ENCODE measurements at places on chromosomes 12 and 14.
A peak's percentile ranks its signal among the peaks of the same experiment; 100 is the strongest.

- H3K27ac ChIP-seq: no peak overlapping the region
- no peaks in the 10 kb centered on the region for H3K4me1 ChIP-seq
- no peaks in the 10 kb centered on the region for H3K36me3 ChIP-seq
- no peak for DNase-seq
- H3K27me3 ChIP-seq: no peaks in the 10 kb centered on the region
- no peak overlapping the region for H3K4me3 ChIP-seq
Observed at GRCh38 chr14:44497148-44497547, 9.9 kb downstream of the FSCB start.

GRCh38 chr12:105318651-105319483 is 11.6 kb upstream of the C12orf75 start:
- H3K4me1 ChIP-seq: no peaks in the 10 kb centered on the region
- no peak overlapping the region for H3K27ac ChIP-seq
- no peak overlapping the region for H3K4me3 ChIP-seq
- no peaks in the 10 kb centered on the region for H3K36me3 ChIP-seq

GRCh38 chr14:99838639-99839134 is 45.5 kb downstream of the EML1 start:
- no peak overlapping the region for H3K4me3 ChIP-seq
- H3K4me1 ChIP-seq: no peaks in the 10 kb centered on the region
- H3K27ac ChIP-seq: no peak overlapping the region
- no peaks in the 10 kb centered on the region for H3K36me3 ChIP-seq

GRCh38 chr12:47188576-47189441 is 109.0 kb upstream of the AMIGO2 start:
- H3K4me1 ChIP-seq: peaks cover 10% of the 10 kb centered on the region
- no peaks in the 10 kb centered on the region for H3K36me3 ChIP-seq
- H3K27ac ChIP-seq: no peak overlapping the region
- no peak overlapping the region for H3K4me3 ChIP-seq
- DNase-seq: no peak

DNA sequence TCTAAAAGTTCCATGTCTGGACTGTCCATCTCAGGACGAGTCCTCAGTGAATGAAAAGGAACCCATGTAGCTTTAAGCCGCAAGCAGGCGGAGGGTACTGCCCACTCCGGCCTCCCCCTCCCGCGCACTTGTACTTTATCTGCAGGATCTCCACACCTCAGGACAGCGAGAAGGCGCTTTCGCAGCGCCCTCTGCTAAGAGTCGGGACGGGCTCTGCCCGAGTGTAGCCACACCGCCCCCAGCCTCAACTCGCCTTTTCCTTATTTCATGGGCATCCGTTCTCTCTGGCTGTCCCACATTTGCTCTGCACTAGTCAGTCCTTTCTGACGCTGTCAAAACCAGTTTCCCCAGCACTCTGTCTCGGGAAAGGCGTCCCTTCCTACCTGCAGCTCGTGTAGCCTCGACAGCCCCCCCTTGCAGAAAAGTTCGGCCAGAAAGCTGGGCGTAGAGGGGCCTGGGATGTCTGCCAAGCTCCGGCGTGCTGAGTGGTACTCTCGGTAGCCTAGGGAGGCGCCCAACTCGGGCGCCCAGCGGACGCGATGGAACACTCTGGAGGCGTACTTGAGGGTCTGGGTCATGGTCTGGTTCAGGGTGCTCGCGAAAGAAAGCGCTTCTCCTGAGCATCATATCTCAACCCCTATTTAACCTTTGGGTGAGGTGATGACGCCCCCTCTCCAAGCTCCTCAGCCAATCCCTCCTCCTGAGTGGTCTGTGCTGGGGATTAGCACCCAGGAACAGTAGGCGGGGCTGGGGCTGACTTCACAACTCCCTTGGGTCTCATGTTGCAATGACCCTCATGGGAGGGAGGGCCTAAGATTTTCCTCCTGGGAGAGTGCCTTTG is at the start of gene CYP27B1:
TSS of gene CYP27B1 (minus strand) at position 615 of the 841 bp plus-strand sequence. CDS start at position 578, 37 bp downstream.
- peaks cover 12% of the 10 kb centered on the region for H3K4me1 ChIP-seq
- no peak for DNase-seq
- peaks cover 29% of the 10 kb centered on the region for H3K36me3 ChIP-seq
- no peak within 1 kb of the TSS for H3K4me3 ChIP-seq
- no peaks in the 10 kb centered on the region for H3K27me3 ChIP-seq

GRCh38 chr12:97943359-97943758 is 480.8 kb downstream of the RMST start:
- no peak overlapping the region for H3K4me3 ChIP-seq
- H3K27ac ChIP-seq: no peak overlapping the region
- H3K27me3 ChIP-seq: no peaks in the 10 kb centered on the region
- DNase-seq: no peak
- no peaks in the 10 kb centered on the region for H3K36me3 ChIP-seq
- H3K4me1 ChIP-seq: peaks cover 9% of the 10 kb centered on the region

- DNase-seq: peak; percentile 46
- H3K36me3 ChIP-seq: no peaks in the 10 kb centered on the region
- H3K4me1 ChIP-seq: no peaks in the 10 kb centered on the region
- H3K4me3 ChIP-seq: no peak overlapping the region
- no peaks in the 10 kb centered on the region for H3K27me3 ChIP-seq
Observed at GRCh38 chr12:94710933-94711332, 60.6 kb upstream of the TMCC3 start.

- DNase-seq: no peak
- H3K4me3 ChIP-seq: no peak overlapping the region
- H3K27ac ChIP-seq: no peak overlapping the region
- H3K4me1 ChIP-seq: no peaks in the 10 kb centered on the region
Observed at GRCh38 chr14:69013943-69014782, 35.1 kb upstream of the ACTN1 start.

DNA sequence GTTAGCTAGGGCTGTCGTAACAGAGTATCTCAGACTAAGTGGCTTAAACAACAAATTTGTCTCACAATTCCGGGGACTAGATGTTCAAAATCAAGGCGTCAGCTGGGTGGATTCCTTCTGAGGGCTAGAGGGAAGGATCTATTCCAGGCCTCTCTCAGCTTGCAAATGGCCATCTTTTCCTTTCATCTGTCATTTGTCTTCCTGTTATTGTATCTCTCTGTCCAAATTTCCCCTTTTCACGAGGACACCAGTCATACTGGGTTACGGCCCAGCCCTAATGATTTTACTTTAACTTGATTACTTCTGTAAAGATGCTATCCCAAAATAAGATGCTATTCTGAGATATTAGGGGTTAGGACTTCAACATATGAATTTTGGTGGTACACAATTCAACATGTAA is 119.0 kb upstream of the CPSF6 start:
- H3K4me3 ChIP-seq: no peak overlapping the region
- no peaks in the 10 kb centered on the region for H3K36me3 ChIP-seq
- H3K4me1 ChIP-seq: no peaks in the 10 kb centered on the region
- H3K27ac ChIP-seq: no peak overlapping the region

- no peak overlapping the region for H3K4me3 ChIP-seq
- peaks cover 46% of the 10 kb centered on the region for H3K27me3 ChIP-seq
- DNase-seq: no peak
Observed at GRCh38 chr14:22539831-22540230, 49.2 kb downstream of the DAD1 start.

DNA sequence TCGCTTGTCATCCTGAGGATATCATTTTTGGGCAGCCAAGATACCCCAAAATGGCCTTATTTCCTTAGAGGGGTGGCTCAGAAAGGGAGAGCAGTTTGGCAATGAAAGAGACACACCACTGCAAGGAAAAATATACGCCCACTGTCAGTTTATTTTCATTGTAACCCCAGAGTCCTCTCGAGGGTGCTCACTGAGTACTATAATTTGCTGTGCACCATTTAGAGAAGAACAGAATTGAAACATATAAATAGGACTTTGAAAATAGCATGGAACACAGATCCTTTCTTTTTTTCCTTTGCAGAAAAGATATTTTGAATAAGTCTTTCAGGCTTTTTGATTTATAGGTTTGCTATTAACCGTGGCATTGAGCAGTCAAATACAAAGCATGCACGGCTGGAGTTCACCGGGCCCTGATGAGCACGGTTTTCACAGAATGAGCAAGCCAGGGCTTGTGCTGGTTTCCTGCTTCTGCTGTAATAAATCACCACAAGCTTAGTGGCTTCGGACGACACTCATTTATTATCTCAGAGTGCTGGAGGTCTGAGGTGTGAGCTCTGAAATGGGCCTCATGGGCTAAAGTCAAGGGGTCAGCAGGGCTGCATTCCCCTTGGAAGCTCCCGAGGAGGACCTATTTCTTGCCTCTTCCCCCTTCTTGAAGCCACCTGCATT is 152.3 kb downstream of the ZNF664 start:
- DNase-seq: no peak
- no peak overlapping the region for H3K4me3 ChIP-seq
- H3K27me3 ChIP-seq: no peaks in the 10 kb centered on the region
- no peaks in the 10 kb centered on the region for H3K36me3 ChIP-seq
- no peak overlapping the region for H3K27ac ChIP-seq
- no peaks in the 10 kb centered on the region for H3K4me1 ChIP-seq

GRCh38 chr12:27083861-27084394 is 1.6 kb upstream of the C12orf71 start:
- no peak for DNase-seq
- no peak overlapping the region for H3K4me3 ChIP-seq
- no peaks in the 10 kb centered on the region for H3K36me3 ChIP-seq
- no peaks in the 10 kb centered on the region for H3K4me1 ChIP-seq
- H3K27me3 ChIP-seq: no peaks in the 10 kb centered on the region

DNA sequence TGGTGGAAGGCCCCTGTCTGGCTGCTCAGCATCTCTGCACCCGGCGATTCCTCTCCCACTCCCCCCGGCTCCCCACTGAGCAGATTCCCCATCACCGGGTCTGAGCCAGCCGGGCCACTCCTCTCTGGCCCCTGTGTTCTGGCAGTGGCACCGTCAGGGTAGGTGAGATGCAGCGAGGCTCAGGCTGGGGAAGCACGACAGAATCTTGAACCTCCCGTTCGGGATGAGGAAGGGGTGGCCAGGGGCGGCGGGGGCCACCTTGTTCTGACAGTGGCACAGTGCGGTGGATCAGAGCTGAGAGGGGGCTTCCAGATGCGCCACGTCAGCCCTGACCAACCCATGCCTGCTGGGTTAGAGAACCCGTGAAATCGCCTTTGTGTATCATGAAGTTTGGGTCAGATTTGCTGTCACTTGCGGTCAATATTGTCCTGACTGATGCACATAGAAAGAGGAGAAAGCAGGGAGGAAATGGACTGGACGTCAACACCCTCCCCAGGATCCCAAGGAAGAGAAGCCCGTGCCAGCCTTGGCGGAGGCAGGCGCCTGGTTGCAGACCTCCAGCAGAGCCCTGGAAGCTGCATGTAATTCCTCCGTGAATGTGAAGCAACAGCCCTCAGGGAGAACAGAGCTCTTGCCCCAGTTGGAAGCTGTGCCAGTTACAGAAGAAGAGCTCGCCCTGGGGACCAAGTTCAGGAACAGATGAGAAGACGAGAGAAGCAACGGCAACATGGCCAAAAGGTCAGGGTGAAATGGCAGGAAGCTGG is 137.1 kb upstream of the SFSWAP start:
- H3K27me3 ChIP-seq: peaks cover 3% of the 10 kb centered on the region
- H3K27ac ChIP-seq: no peak overlapping the region
- no peaks in the 10 kb centered on the region for H3K4me1 ChIP-seq
- no peak for DNase-seq

GRCh38 chr12:88303335-88303734 is 161.2 kb downstream of the TMTC3 start:
- H3K27ac ChIP-seq: no peak overlapping the region
- no peaks in the 10 kb centered on the region for H3K27me3 ChIP-seq
- no peaks in the 10 kb centered on the region for H3K36me3 ChIP-seq
- H3K4me1 ChIP-seq: no peaks in the 10 kb centered on the region

DNA sequence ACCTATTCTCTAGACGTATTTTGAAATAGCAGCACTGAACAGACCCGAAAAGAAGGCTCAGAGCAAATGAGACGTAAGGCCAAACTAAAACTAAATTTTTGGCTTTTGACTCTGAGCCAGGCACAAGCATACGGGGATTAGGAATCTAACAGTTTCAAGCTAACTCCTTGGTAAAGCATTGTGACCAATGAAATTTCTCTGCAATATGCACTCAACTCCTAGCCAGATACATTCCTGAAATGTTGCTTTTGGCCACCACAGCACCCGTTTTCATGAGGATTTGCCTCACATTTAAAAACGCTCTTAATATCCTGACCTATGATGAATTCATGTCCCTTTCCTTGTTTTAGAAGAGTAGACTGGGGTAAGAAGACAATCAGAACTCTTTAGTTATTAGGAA is 53.1 kb upstream of the NPFF start:
- DNase-seq: no peak
- H3K27me3 ChIP-seq: no peaks in the 10 kb centered on the region
- no peak overlapping the region for H3K27ac ChIP-seq
- H3K4me1 ChIP-seq: peaks cover 20% of the 10 kb centered on the region
- H3K4me3 ChIP-seq: no peak overlapping the region

GRCh38 chr12:127559349-127560040 is 707.5 kb upstream of the TMEM132C start:
- H3K27me3 ChIP-seq: no peaks in the 10 kb centered on the region
- H3K4me1 ChIP-seq: no peaks in the 10 kb centered on the region
- no peaks in the 10 kb centered on the region for H3K36me3 ChIP-seq
- H3K27ac ChIP-seq: no peak overlapping the region

GRCh38 chr14:31943861-31944255 is 133.2 kb upstream of the ARHGAP5 start:
- H3K27me3 ChIP-seq: no peaks in the 10 kb centered on the region
- no peak overlapping the region for H3K4me3 ChIP-seq
- no peak for DNase-seq
- H3K36me3 ChIP-seq: no peaks in the 10 kb centered on the region
- H3K4me1 ChIP-seq: no peaks in the 10 kb centered on the region

DNA sequence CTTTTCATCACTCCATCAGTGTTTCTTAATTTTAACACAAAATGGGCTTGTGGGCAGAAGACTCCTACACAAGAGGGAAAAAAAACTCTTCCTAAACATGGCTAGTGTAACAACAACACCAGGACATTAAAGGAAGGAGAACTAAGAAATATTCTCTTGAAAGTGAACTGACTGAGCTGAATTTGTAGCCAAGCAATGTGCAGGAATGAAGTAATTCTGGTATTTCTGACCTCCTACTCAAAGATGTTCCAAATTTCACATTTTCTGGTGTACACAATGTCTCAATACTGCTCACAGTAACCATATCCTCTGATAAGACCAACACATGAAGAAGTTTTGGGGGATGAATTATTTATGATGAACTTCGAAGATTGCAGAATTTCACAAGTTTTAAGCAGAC is 357.3 kb downstream of the DUSP6 start:
- DNase-seq: no peak
- no peaks in the 10 kb centered on the region for H3K36me3 ChIP-seq
- H3K4me3 ChIP-seq: no peak overlapping the region
- no peak overlapping the region for H3K27ac ChIP-seq
- no peaks in the 10 kb centered on the region for H3K27me3 ChIP-seq

DNA sequence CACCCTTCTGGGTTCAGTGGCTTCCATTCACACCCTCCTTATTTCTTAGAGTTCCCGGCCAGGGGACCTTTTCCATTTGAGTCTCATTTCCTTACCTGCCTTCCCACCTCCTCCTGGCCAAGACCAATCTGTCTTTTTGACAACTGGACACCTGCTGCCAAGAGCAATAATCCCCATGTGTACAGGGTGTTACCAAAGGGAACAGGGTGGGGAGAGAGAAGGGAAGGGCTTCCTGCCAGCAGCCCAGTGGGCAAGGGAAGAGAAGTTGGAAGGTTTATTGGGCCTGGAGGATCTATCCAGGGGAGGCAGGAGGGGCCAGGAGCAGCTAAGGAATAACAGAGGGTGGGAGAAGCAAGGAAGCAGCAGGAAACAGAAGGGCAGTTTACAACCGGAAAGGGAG is 346.2 kb downstream of the C12orf75 start:
- DNase-seq: no peak
- H3K4me1 ChIP-seq: no peaks in the 10 kb centered on the region
- no peak overlapping the region for H3K4me3 ChIP-seq
- no peaks in the 10 kb centered on the region for H3K27me3 ChIP-seq
- H3K27ac ChIP-seq: no peak overlapping the region

GRCh38 chr14:70033561-70033960 is 154.3 kb downstream of the SMOC1 start:
- DNase-seq: no peak
- H3K4me1 ChIP-seq: no peaks in the 10 kb centered on the region
- no peaks in the 10 kb centered on the region for H3K36me3 ChIP-seq
- no peak overlapping the region for H3K27ac ChIP-seq
- no peak overlapping the region for H3K4me3 ChIP-seq
- H3K27me3 ChIP-seq: no peaks in the 10 kb centered on the region

All from DND-41 (cell line).